ENCODE measurements at places on chromosomes 5 and 9. TPM values are rescaled to one million over a fixed set of nuclear protein-coding genes. Genes with fewer than 3 reads are reported as not detected.

Gene PNPLA7
- total RNA-seq = 51.3 TPM

DNA sequence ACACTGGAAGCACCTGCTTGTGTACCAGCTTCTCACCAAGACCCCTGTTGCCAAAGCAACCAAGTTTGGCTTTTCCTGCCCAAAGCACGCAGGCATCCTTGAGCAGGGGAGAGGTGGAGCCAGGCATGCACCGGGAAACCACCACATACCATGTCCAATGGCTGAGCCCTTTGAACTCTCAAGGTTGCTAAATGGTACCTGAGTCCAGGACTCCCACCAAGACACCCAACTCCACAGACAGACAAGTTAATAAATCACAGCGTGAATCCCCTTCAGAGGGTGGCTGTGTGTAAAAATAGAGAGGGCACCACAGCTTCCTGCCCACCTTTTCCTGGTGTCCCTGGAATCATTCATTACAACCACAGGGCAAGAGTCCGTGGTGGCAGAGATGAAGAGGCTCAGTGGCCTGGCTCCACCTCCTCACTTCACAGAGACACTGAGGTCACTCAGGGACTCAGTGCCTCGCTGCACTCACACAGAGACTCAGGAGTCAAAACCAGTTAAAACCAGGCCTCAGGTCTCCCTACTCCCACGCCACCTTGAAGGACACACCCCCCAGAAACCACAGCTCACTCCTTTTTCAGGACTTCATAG, 143.7 kb downstream of the C5orf15 start:
- DNase-seq = no peak
- no peak overlapping the region for H3K4me3 ChIP-seq
- H3K4me1 ChIP-seq = no peaks in the 10 kb centered on the region
- H3K27ac ChIP-seq = no peak overlapping the region
- H3K36me3 ChIP-seq = no peaks in the 10 kb centered on the region

- no peak overlapping the region for H3K4me3 ChIP-seq
- H3K27ac ChIP-seq = no peak overlapping the region
- peaks cover 29% of the 10 kb centered on the region for H3K4me1 ChIP-seq
- peaks cover 11% of the 10 kb centered on the region for H3K27me3 ChIP-seq
Observed at GRCh38 chr9:129554649-129555048, 66.3 kb downstream of the C9orf50 start.

DNA sequence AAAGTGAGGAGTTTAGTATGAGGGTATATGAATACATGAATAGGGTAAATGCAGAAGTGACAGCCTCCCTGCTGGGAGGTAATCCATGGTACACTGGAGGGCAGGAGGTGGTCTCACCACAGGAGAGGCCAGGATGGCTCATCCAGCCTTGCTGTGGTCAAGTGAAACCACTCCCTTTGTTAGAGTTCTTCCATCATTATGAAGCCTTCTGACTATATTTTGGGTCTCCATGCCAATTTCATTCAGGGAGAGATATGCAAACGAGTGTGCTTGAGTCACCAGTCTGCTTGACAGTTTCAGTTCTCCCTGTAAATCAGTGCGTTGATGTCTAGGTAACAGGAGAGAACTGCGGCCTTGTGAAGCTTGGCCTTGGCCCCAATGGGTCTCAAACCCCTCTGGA, 16.4 kb downstream of the PPP3R2 start:
- H3K36me3 ChIP-seq = no peaks in the 10 kb centered on the region
- H3K27me3 ChIP-seq = no peaks in the 10 kb centered on the region
- peaks cover 4% of the 10 kb centered on the region for H3K4me1 ChIP-seq
- no peak overlapping the region for H3K4me3 ChIP-seq
- DNase-seq = no peak
- no peak overlapping the region for H3K27ac ChIP-seq

GRCh38 chr5:76371960-76372322, 31.1 kb upstream of the IQGAP2 start:
- no peak overlapping the region for H3K4me3 ChIP-seq
- H3K27ac ChIP-seq = no peak overlapping the region
- H3K36me3 ChIP-seq = no peaks in the 10 kb centered on the region
- no peak for DNase-seq
- H3K27me3 ChIP-seq = no peaks in the 10 kb centered on the region

Gene TMC1
- not detected for total RNA-seq

Gene SLC12A2
- 61.3 TPM for total RNA-seq

DNA sequence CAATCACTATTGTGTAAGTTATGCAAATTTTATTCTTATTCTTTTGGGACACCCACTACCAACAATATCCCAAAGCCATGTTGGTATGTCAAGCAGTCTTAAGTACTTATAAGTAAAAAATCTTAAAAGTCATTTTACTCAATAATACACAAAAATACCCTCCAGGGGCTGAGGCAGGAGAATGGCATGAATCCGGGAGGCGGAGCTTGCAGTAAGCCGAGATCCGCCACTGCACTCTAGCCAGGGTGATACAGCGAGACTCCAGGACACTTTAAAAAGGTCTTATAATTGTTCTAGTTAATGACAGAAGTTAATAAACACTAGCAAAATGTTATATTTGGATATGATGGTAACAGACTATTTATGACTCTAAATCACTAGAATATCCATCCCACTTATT, 16.8 kb downstream of the CLINT1 start:
- no peaks in the 10 kb centered on the region for H3K27me3 ChIP-seq
- H3K27ac ChIP-seq = no peak overlapping the region
- no peak for DNase-seq
- H3K4me1 ChIP-seq = no peaks in the 10 kb centered on the region
- H3K36me3 ChIP-seq = peaks cover 11% of the 10 kb centered on the region

GRCh38 chr9:29826421-29826820, 2253.1 kb upstream of the C9orf72 start:
- no peak overlapping the region for H3K4me3 ChIP-seq
- DNase-seq = no peak
- no peaks in the 10 kb centered on the region for H3K4me1 ChIP-seq
- no peak overlapping the region for H3K27ac ChIP-seq
- H3K36me3 ChIP-seq = no peaks in the 10 kb centered on the region
- H3K27me3 ChIP-seq = no peaks in the 10 kb centered on the region

Measured in stomach (tissue), 19 donors.